Myometrial cell (primary cell): ENCODE measurements at places on chromosomes 2 and 18. TPM values are rescaled to one million over a fixed set of nuclear protein-coding genes. Genes with fewer than 3 reads are reported as not detected.

The NRP2 gene
- 48.9 and 75.0 TPM in 2 replicates for total RNA-seq

The FOXD4L1 gene
- total RNA-seq, result not detected in 2 replicates

The TMEM185B gene
- total RNA-seq, result 21.0 and 29.2 TPM in 2 replicates

The CDKL4 gene
- total RNA-seq, result 0.71 TPM in 1 of 2 replicates, not detected in the other

The IL36B gene
- not detected in 2 replicates for total RNA-seq

The KCNJ3 gene
- total RNA-seq, result 0.29 and 0.35 TPM in 2 replicates

The SS18 gene
- 56.8 and 63.6 TPM in 2 replicates for total RNA-seq

The ASB3 gene
- total RNA-seq, result 13.3 and 22.2 TPM in 2 replicates

The TMEM150A gene
- total RNA-seq, result 5.8 and 11.0 TPM in 2 replicates

The NFATC1 gene
- 3.7 and 6.6 TPM in 2 replicates for total RNA-seq

The FBLN7 gene
- under 0.01 TPM in 1 of 2 replicates, not detected in the other for total RNA-seq

The GDF7 gene
- under 0.01 and 0.53 TPM in 2 replicates for total RNA-seq

The GPAT2 gene
- total RNA-seq, result 3.0 and 9.2 TPM in 2 replicates

The KIF5C gene
- 0.18 and 0.29 TPM in 2 replicates for total RNA-seq

The GREB1L gene
- 0.89 and 1.2 TPM in 2 replicates for total RNA-seq

The IGFBP5 gene
- total RNA-seq, result 1.4 and 3.0 TPM in 2 replicates

The RAMP1 gene
- 259 and 297 TPM in 2 replicates for total RNA-seq

The MAP2 gene
- total RNA-seq, result 23.6 and 26.2 TPM in 2 replicates

The GCG gene
- total RNA-seq, result not detected in 2 replicates

The SPATS2L gene
- total RNA-seq, result 114 and 149 TPM in 2 replicates

The POTEI gene
- total RNA-seq, result not detected in 2 replicates
